ENCODE measurements at places on chromosomes 3 and 15.

DNA sequence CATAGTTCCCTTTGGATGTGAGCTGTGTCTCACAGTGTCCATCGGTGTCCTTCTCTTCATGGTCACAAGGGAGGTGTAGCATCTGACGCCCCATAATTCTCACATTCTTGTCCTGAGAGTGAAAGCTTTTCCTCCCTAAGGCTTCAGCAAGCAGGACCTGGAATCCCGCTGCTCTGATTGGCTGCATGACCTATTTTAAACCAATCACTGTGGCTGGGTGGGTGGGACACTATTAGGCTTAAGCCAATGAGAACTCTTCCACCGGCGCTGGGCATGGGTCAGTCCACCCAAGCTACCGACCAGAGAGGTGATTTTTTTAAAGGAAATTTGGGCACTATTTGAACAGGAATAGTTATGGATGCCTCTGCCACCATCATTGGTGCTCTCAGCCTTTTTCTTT, 385.9 kb downstream of the MFSD1 start:
- no peak for DNase-seq

DNA sequence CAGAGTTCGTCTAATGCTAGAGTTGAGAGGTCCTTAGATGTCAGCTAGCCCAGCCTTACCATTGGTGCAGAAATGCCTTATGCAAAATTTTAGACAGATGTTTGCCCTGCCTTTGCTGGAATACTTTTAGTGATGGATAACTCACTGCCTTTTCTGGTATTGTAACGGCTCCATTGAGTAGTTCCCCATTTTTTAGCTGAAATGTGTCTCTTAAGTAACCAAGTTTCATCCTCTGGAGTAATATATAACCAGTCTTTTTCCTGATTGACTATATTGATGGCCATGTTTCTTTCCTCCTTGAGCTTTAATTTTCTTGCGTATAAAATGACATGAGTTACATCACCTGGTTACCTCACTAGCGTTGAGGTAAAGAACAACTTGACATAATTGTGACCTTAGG, 45.0 kb downstream of the SNRK start:
- DNase-seq: no peak

DNA sequence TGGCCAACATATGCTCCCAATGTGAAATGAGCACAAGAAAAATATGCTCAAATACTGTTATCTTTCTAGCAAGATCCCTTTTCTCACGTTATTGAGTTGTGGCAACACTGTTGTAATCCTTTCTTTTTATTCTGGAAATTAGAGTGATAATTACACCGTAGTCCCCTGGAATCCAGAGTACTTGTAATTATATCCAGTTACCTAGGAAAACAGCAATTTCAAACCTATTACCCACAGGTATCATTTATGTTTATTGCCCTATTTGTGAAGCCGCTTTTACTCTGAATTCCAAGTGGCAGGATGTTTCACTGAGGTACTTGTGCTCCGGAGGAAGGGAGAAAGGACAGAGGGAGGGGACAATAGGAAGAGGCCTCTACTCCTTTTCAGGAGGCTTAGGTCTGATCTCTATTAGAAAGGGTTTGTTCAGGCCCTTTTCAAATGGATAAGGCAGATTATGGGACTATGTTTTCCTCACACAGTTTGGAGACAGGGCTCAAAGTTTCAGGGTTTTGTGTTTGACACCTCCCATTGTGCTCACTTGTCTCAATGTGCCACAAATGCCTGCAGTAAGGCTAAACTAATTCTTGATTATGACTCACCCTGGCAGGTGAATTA, 646.6 kb downstream of the TUSC7 start:
- no peak for DNase-seq

GRCh38 chr3:157581371-157581770, 78.2 kb upstream of the VEPH1 start:
- no peak for DNase-seq

DNA sequence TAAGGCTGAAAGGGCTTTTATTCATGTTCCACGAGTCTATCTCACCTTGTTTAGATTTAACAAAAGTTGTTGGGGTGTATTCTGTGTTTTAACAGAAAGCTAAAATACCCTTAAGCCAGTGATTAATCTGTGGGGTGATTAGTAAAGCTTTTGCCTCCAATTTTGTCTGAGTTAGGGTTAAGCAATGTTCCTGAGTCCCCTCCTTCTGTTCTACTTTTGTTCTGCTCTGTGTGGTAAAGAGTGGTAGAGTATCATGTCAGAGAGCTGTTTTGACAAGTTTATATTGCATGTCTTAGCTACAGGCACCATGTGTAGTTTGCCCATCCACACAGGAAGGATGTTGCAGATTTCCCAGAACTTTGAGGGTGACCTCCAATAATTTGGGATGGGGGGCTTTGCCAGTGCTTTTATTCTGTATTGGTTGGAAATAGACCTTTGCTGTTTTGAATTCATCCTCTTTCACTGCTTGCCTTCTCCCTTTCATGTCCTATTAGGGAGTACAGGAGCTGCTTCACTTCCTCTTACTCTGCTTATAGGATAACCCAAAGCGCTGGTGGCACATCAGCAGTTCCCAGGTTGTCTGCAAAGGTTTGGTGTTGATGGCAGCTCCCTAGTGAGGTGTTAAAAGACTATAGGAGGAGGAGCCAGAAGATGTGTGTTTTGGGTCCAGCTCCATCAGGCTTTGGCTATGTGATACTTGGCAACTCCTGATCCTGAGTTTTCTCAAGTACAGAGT, 7.4 kb downstream of the PDE8A start:
- no peak for DNase-seq

- no peak for DNase-seq
Measured at GRCh38 chr3:193010191-193010590, 92.5 kb upstream of the MB21D2 start.

GRCh38 chr15:55532944-55533343, 24.9 kb upstream of the DNAAF4 start:
- no peak for DNase-seq

DNA sequence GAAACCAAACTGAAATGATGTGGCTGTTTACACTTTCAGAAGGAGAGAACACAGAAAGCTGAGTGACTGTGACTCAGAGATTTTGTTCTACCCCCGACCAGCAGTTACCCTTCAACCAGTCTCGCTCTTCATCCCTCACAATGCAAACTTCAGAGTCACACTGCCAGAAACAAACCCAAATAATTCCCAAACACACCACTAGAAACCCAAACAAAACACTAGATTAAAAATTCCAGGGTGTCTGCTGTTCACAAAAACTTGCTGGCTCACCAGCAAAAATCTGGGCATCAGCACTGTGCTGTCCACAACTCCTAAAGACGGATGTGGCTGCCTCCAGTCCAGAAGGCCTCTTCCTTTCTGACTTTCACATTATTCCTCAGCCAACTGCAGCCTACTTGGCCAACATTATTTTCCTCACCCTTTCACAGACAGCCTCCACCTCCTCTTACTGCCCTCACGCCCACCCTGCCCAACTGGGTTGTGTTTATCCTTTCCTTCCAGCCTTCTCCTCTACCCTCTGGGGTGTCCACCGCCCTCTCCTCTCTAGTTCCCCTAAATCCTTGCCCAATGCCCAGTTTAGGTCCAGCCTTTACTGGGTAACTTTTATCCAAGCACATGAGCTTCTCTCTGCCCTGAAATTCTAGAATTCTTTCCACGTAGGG, 71.4 kb downstream of the MECOM start:
- DNase-seq: peak; percentile 5

GRCh38 chr3:44050867-44051266, 190.8 kb upstream of the TOPAZ1 start:
- no peak for DNase-seq

- no peak for DNase-seq
Measured at GRCh38 chr3:141530415-141530768, 43.6 kb downstream of the RASA2 start.

DNA sequence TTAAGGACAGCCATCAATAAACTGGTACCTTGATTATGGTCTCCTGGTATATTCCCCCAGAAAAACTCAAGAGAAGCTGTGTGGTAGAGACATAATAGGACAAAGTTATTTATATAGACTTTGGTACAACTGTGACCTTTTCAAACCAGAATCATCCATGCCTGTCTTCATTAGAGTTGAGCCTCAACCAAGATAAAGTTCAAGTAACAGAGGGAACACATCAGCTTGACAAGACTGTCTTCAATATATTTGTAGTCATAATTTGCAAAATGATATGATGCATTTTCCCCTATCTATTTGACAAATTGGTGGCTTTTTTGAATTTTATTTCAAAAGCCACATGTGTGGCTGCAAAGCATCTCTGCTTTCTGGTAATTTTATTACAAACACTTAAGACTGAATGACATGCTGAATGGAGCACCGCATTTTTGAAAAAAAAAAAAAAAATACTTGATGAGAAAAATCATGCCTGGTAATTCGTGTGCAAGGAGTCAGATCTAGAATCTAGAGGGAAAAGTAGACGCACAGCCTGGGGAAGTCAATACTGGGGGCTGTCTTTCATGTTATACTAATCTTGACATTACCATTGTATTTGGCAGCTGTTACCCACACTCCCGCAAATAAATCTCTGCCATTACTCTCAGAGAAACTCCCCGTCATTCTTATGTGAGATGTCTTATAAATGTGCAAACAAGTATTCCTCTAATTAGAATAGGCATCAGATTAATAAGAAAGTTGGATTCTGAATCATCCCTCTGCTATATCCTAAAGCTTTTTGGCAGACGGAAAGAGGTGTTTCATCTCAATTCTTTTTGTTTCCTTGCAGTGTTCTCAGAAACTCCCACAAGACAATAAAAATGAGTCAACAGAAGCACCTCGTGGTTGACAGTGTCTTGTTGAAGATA, 554.8 kb upstream of the CBLB start:
- DNase-seq: peak; percentile 87

- no peak for DNase-seq
Measured at GRCh38 chr15:78321041-78321570, 19.0 kb upstream of the CRABP1 start.

GRCh38 chr3:159879146-159879545, 109.5 kb upstream of the IL12A start:
- DNase-seq: no peak

GRCh38 chr3:18438586-18438985, 13.4 kb upstream of the SATB1 start:
- peak; percentile 76 for DNase-seq

GRCh38 chr15:43268111-43269105, 1.7 kb upstream of the TGM5 start:
- DNase-seq: peak; percentile 32

GRCh38 chr15:90924375-90924774, 8.0 kb downstream of the HDDC3 start:
- peak; percentile 81 for DNase-seq

DNA sequence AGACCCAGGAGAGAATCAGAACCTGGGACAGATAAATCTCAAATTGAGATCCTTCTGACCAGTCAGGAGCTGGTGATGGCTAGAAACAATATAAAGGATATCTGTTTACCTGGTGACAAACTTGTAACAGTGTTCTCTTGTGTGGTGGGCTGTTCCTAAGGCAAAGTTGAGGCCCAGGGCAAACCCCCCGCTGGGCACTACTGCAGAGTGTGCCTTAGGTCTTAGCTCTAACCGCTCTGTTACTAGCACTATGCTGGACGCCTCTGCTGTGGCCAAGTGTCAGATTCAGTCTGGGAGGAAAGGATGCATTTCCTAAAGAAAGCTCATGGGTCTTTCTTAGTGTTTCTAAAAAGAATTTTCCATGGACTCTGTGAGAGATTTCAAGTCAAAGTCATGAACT, 146.5 kb upstream of the MEIS2 start:
- no peak for DNase-seq

DNA sequence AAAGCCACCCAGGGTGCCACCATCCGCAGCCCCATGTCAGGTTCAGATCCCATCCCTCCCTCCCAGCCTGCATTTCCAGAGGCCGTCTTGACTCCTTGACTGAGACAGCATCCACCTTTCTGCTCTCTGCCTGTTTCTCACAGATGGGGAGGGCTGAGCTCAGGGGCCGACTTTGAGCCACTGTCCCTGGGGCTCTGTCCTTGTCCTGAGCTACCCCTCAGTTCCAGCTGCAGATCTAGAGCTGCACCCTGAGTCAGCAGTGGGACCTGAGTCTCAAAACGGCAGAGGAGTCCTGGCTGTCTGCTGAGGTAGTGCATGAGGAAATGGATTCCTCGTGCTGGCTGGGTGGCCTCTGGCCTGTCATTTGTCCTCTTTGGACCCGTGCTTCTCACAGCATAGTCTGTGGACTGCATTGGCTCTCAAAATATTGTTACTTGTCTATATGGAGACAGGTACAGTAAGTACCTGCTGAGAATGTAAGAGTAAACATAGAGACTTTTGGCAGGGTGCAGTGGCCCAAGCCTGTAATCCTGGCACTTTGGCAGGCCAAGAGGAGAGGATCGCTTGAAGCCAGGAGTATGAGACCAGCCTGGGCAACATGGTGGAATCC, 22.3 kb downstream of the RPLP1 start:
- no peak for DNase-seq

DNA sequence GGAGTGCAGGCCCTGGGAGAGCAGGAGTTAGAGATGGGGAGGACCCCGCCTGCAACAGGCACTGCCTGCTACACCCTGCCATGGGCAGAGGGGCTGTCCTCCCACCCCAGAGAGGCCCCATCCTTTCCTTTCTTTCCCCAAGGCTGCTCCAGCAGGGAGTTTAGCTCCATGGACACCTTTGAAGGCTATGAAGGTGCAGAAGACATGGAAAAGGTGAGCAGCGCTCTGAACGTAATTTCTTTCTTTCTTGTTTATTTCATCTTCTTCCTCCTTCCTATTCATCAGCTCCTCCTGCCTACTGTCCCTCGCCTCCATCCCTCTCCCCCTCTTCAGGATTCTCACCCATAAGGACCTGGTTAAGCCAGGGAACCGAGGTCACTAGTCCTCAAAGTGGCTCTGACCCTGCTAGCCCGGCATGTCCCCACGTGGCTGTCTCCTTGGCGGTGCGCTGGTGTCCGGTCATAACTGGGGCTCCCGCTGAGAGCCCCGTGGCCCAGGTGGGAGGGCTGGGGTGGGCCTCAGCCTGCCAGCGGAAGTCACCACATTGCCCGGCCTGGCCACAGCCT, 16.0 kb upstream of the ADIPOQ start:
- DNase-seq: peak; percentile 44

DNA sequence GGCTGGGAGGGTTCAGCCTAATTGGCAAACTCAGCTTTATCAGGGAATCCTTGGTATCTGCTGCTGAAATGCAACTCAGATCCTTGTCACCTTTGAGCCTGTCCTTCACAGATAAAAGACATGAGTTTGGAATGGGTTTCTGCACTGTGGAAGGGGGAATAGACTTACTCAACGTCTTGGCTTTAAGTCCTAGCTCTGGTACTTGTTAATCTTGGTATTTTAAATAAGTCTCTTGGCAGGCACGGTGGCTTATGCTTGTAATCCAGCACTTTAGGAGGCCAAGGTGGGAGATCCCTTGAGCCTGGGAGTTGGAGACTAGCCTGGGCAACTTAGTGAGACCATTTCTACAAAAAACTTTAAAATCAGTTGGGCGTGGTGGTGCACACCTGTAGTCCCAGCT, 55.1 kb upstream of the ATOSA start:
- no peak for DNase-seq
